Activated T-helper 1 cell treated with anti-CD3 and anti-CD28 coated beads, Interleukin-12 subunit alpha, Interleukin-12 subunit beta, Interleukin-2, Interleukin-4 antibody, amounts not matched to agents 30 ng/mL and 10 ng/mL and 1 ng/mL, durations not matched to agents 14 hours and 24 hours and 36 hours (primary cell): ENCODE measurements at places on chromosomes 5 and 9.
A peak's percentile ranks its signal among the peaks of the same experiment; 100 is the strongest.

GRCh38 chr9:97397220-97397619 is 14.7 kb upstream of the TDRD7 start:
- peak overlapping the region; percentile 41 for H3K27ac ChIP-seq
- peak; percentile 59 for DNase-seq
- H3K4me1 ChIP-seq, result peaks cover 29% of the 10 kb centered on the region
- peaks cover 1% of the 10 kb centered on the region for H3K36me3 ChIP-seq

GRCh38 chr9:31304576-31304975 is 1079.9 kb upstream of the ACO1 start:
- no peaks in the 10 kb centered on the region for H3K36me3 ChIP-seq
- DNase-seq, result no peak
- H3K4me1 ChIP-seq, result peaks cover 16% of the 10 kb centered on the region
- no peaks in the 10 kb centered on the region for H3K27me3 ChIP-seq

- H3K36me3 ChIP-seq, result no peaks in the 10 kb centered on the region
- H3K4me3 ChIP-seq, result no peak overlapping the region
- no peaks in the 10 kb centered on the region for H3K27me3 ChIP-seq
- peak overlapping the region; percentile 56 for H3K27ac ChIP-seq
- DNase-seq, result no peak
Measured at GRCh38 chr5:109935833-109936490, 246.2 kb downstream of the MAN2A1 start.

DNA sequence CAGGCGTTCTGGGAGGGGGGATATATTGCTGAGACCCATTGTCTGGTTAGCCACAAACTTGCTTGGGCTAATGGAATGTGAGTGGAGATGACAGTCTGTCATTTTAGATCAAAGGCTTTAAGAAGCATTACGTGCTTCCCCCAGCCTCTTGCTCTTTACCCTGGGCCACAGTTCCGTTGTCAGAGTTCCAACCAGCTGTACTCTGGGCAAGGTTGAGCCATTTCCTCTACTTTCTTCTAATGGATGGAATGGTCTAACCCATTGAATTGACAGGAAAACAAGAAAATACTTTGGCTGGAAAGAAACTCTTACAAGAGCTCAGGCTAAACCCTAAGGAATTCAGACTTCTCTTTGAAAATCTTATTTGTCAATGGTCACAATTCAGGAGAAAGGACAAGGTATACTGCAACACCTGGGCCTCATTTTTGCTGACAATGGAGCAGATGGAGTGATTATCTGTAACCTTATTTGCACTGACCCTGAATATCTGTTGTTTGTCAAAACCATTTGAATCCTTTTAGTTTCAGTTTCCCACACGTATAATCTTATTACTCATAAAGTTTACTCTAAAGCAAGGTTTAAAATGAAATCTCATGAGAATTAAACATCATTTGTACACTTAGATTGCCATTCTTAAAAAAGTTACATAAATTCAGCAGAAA is 231.4 kb downstream of the PDE4D start:
- no peak for DNase-seq
- H3K4me3 ChIP-seq, result peak overlapping the region; percentile 19
- no peaks in the 10 kb centered on the region for H3K27me3 ChIP-seq
- H3K27ac ChIP-seq, result no peak overlapping the region
- H3K36me3 ChIP-seq, result no peaks in the 10 kb centered on the region

GRCh38 chr9:81588148-81588871 is 101.0 kb downstream of the TLE1 start:
- no peaks in the 10 kb centered on the region for H3K36me3 ChIP-seq
- no peak overlapping the region for H3K27ac ChIP-seq
- no peak for DNase-seq

DNA sequence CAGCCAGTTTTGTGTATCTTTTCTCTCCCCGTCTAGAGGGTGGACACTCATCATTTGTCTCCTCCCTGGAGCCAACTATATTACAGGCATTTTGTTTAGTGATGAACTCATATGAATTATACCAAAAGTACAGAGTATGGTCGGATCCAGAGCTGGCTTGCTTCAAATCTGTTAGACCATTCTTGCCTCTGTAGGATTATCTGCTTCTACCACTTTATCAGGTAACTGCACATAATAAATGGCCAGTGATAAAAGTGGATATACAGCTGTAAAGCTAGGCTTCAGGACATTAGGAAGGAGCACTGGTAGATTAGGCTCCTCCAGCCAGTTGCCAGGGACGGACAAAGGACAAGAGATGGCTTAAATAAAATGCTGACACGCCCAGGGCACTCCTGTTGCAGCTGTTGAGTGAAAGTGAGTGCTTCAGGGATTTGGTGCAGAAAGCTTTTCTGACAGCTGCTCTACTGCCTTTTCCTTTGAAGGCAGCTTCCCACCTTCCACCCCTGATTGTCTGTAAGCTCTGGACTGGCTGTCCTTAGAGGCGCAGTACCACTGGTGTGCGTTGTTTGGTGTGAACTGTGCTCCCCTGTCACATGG is 259.2 kb downstream of the PDZD2 start:
- H3K4me3 ChIP-seq, result no peak overlapping the region
- H3K36me3 ChIP-seq, result no peaks in the 10 kb centered on the region
- no peaks in the 10 kb centered on the region for H3K27me3 ChIP-seq
- no peak for DNase-seq

DNA sequence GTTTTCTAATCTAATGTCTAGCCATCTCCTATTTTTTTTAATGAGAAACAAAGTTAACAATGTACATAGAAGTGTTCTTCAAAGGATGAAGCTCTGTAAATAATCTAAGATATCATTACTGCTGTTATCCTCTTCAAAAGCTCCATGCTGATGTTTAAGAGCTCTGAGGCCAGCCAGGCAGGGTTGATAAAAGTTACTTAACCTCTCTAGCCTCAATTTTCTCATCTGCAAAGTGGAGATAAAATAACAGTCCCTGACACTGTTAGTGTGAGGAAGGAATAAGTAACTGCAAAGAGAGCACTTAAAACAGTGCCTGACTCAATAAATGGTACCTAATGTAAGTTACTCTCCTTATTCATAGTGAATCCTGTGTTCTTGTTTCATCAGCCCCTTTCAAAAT is 60.1 kb downstream of the LHFPL2 start:
- H3K27me3 ChIP-seq, result peaks cover 6% of the 10 kb centered on the region
- DNase-seq, result no peak
- H3K36me3 ChIP-seq, result no peaks in the 10 kb centered on the region
- H3K4me1 ChIP-seq, result no peaks in the 10 kb centered on the region

GRCh38 chr5:122220511-122220910 is 91.2 kb downstream of the ZNF474 start:
- no peak for DNase-seq
- no peaks in the 10 kb centered on the region for H3K27me3 ChIP-seq
- H3K36me3 ChIP-seq, result no peaks in the 10 kb centered on the region
- H3K27ac ChIP-seq, result no peak overlapping the region
- no peak overlapping the region for H3K4me3 ChIP-seq

DNA sequence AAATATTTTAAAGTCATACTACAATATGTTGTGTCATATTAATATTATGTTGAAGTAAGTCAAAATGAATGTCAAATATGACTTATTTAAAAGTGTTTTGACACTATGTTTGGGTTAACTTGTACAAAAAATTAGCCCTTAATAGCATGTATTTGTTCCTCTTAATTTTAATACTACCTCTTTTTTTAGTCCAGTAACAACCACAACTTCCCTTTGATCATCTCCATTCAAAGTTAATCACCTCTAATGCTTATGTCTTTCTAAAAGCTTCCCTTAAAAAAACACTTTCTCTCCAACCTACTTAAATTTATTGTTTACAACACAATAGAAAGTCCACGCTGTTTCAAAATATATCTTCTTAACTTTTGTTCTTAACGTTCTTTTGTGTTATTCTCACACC is 9.6 kb downstream of the SLCO4C1 start:
- no peak overlapping the region for H3K27ac ChIP-seq
- no peaks in the 10 kb centered on the region for H3K36me3 ChIP-seq
- H3K4me3 ChIP-seq, result no peak overlapping the region
- peaks cover under 1% of the 10 kb centered on the region for H3K27me3 ChIP-seq
- no peak for DNase-seq
- peaks cover 14% of the 10 kb centered on the region for H3K4me1 ChIP-seq

- no peaks in the 10 kb centered on the region for H3K4me1 ChIP-seq
- no peaks in the 10 kb centered on the region for H3K27me3 ChIP-seq
- no peak for DNase-seq
- H3K27ac ChIP-seq, result no peak overlapping the region
- H3K4me3 ChIP-seq, result no peak overlapping the region
Measured at GRCh38 chr9:8895861-8896224, 1096.3 kb upstream of the DMAC1 start.

- no peak for DNase-seq
- no peak overlapping the region for H3K4me3 ChIP-seq
- H3K27me3 ChIP-seq, result no peaks in the 10 kb centered on the region
- no peaks in the 10 kb centered on the region for H3K4me1 ChIP-seq
- H3K36me3 ChIP-seq, result peaks cover 19% of the 10 kb centered on the region
Measured at GRCh38 chr5:179780362-179780761, 13.4 kb upstream of the LTC4S start.

- no peaks in the 10 kb centered on the region for H3K36me3 ChIP-seq
- no peak overlapping the region for H3K4me3 ChIP-seq
- no peaks in the 10 kb centered on the region for H3K4me1 ChIP-seq
- no peak for DNase-seq
- H3K27me3 ChIP-seq, result no peaks in the 10 kb centered on the region
Measured at GRCh38 chr5:36523926-36524325, 82.5 kb upstream of the SLC1A3 start.

DNA sequence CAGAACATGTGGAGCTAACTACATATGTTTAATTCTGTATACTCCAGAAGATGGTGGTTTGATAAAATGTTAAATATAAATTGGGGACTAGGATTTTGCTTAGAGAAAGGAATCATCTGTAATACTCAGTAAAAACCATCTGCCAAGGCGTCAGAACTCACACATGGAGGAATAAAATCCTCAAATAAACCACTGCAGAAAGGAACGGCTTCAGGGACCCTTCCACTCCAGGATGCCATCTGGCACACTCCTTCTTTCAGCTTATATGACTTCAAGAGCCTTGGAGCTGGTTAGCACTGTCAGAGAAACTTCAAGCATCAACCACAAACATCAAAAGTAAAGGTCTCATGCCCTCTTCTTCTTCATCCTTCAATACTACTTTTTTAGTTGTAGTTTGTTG is 360.6 kb downstream of the PLK2 start:
- no peaks in the 10 kb centered on the region for H3K27me3 ChIP-seq
- H3K36me3 ChIP-seq, result no peaks in the 10 kb centered on the region
- H3K27ac ChIP-seq, result no peak overlapping the region
- no peak for DNase-seq
- no peak overlapping the region for H3K4me3 ChIP-seq
- H3K4me1 ChIP-seq, result no peaks in the 10 kb centered on the region

- no peaks in the 10 kb centered on the region for H3K36me3 ChIP-seq
- no peak overlapping the region for H3K27ac ChIP-seq
- DNase-seq, result no peak
- H3K4me3 ChIP-seq, result no peak overlapping the region
- H3K4me1 ChIP-seq, result no peaks in the 10 kb centered on the region
- H3K27me3 ChIP-seq, result peaks cover 2% of the 10 kb centered on the region
Measured at GRCh38 chr5:6570530-6570929, 62.3 kb downstream of the NSUN2 start.

GRCh38 chr5:138068742-138069600 is 14.9 kb upstream of the WNT8A start:
- H3K36me3 ChIP-seq, result peaks cover 2% of the 10 kb centered on the region
- no peak overlapping the region for H3K4me3 ChIP-seq
- H3K4me1 ChIP-seq, result peaks cover 14% of the 10 kb centered on the region
- H3K27ac ChIP-seq, result no peak overlapping the region
- DNase-seq, result peak; percentile 38

DNA sequence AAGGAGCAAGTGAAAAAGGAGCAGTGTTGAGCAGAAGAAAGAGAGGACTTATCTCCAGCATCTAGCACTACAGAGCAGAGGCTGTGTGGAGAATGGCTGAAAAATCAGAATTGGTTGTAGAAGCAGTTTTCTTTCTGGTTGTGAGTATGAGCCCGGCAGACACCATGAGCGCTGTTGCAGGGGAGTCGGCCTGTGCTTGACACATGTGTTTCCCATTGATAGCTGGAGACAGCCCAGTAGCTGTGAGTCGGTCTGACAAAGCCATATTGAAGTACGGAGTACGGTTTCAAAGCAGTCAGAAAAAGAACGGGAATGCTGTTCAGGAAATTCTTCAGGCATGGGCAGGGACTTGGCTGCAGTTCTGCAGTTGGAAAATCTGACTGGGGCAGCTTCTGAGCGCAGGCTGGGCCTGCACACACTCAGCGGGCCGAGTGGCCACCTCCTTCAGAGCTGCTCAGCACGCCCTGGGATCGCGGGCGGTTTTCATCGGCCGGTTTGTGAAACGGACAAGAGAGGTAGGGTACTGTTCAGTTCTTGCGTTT is at the start of gene SGCD:
TSS of gene SGCD (plus strand) at position 447 of the 542 bp plus-strand sequence.
- H3K4me1 ChIP-seq, result no peaks in the 10 kb centered on the region
- no peak within 1 kb of the TSS for H3K27ac ChIP-seq
- H3K4me3 ChIP-seq, result no peak within 1 kb of the TSS
- DNase-seq, result no peak

DNA sequence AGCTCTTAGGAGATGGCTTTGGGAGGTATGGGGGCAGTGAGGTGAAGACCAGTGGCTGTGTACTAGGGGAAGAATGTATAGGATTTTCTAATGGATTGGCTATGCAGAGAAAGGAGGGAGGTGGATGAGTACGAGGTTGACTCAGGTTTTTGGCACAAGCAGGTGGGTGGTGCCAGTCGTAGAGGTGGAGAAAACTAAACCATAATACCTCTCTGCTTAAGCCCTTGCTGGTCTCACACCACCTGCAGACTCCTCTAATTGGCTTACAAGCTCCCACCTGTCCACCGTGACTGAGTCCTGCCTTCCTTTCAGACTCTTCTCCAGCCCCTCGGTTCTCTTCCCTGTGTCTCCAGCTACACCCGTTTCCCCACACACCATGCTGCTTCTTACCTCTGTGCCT is 521.7 kb upstream of the CLINT1 start:
- DNase-seq, result no peak
- no peaks in the 10 kb centered on the region for H3K4me1 ChIP-seq
- H3K4me3 ChIP-seq, result no peak overlapping the region
- peaks cover 2% of the 10 kb centered on the region for H3K27me3 ChIP-seq
- H3K27ac ChIP-seq, result no peak overlapping the region

DNA sequence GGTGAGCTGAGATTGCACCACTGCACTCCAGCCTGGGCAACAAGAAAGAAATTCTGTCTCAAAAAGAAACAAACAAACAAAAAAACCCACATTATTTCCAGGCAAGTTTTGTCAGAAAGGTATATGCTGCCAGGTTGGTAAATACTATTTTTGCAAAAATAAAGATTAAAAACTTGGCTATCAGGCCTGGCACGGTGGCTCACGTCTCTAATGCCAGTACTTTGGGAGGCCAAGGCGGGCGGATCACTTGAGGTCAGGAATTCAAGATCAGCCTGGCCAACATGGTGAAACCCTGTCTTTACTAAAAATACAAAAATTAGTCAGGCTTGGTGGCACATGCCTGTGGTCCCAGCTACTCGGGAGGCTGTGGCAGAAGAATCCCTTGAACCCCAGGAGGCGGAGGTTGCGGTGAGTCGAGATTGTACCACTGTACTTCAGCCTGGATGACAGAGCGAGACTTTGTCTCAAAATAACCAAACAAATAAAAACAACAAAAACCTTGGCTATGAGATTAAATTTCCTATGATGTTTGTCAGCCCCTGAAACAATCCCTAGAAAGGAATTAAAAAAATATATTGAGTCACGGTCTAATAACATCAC is 22.7 kb downstream of the AGXT2 start:
- no peak overlapping the region for H3K4me3 ChIP-seq
- H3K27ac ChIP-seq, result no peak overlapping the region
- H3K4me1 ChIP-seq, result no peaks in the 10 kb centered on the region
